ENCODE measurements at places on chromosomes 16 and 17.

DNA sequence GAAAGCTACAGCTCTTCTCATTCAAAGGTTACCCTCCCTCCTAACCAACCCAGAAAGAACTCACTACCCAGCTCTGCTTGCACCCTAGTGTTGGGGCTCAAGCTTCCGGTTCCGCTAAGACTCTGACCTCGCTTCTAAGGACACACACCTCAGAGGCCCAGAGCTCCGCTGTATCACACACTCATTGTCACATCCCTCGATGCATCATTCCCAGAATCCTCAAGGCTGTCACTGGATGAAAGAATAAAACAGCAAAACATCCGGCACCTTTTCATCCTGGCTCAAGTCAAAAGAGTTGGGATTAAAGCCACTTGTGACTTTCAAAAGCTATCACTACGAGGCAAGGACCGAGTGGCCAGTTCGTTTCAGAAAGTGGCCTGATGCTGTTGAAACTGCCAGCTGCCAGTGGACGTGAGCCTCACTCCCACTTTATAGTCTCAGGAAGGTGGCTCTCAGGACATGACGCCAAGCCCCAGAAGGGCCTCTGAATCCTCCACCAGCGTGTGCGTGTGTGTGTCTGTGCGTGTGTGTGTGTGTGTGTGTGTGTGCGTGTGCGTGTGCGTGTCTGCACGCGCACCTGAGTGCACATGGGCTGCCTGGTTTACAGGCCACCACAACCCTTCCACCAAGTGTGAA is 29.0 kb downstream of the ZFHX3 start:
- DNase-seq: no peak

DNA sequence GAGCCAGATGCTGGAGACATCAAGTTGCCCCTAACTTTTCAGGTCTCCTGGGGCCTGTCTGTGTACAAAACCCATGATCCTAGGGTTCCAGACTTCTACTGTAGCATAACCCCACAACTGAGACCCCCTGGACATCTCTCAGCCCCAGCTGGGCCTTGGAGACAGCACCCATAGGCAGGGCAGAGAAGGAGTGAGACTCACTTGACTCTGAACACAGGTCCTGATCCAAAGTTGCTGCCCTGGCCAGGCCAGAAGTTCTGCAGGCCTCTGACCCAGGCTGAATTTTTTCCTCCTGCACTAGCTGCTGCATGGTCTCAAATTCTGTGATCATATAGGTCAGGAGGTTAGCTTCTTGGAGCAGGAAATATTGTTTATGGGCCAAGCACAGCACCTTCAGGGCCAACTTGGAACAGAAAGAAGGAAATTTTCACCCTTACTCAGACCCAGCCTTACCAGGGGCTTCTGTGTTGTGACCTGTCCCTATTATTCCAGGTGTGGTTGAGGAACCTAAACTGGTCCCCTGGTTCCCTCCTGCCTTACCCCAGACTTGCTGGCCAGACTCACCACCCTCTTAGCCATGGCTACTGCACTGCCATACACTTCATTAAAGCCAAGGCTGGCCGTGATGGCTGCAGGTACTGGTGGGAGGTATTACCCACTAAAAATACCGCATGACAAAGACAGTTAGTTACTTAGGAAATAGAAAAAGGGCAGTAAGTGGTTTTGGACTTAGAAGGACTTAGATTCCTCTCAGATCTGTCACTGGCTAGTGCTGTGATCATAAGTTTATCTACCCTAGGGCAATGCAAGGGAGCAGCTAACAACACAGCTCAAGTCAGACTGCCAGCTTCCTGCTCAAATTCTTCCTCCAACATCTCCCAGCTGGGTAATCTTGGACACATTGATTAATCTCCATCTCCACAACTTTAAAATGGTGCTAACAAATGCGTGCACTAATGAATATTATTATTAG is 2180.1 kb downstream of the TP53TG3F start:
- DNase-seq: no peak

GRCh38 chr17:27631411-27631760 is 398 bp downstream of the LGALS9 start:
- DNase-seq: no peak

DNA sequence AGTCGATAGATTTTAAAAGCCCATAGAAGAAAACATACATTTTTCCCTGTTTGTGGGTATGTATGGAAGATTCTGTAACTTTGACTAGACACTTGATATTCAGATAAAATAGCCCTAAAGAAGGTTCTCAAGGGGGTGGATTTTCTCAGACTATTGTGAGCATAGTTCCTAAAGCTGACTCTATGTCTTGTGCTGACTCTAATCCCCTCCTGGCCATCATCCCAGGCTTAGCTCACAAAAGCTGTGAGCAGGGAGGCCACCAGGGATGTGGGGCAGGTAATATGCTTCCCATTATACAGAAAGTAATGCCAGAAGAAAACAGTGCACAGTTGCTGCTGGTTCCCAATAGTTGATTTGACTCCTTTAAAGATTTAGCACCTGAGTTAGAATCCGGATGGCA is 32.0 kb downstream of the CDH13 start:
- DNase-seq: no peak

- DNase-seq: no peak
Observed at GRCh38 chr17:77304051-77304745, 163.4 kb downstream of the SEC14L1 start.

DNA sequence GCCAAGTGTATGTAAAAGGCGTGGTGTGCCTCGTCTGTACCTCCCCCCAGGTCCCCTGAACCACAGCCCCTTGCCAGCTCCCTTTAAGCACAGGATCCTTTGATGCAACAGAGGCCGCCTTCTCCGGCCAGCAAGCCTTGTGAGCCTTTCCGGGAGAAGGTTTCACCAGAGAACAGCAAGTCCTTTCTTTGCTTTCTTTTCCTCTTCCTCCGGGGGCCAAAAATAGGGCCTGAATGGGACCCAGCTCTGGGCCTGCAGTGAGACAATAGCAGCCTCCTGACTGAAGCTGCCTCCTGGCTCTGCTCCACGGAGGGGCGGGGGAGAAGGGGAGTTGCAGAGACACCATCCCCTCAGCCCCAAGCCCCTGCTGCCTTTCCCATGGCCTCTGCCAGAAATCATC is 9.0 kb downstream of the ADGRG1 start:
- DNase-seq: no peak
